ENCODE measurements at places on chromosomes 1 and 21. TPM values are rescaled to one million over a fixed set of nuclear protein-coding genes. Genes with fewer than 3 reads are reported as not detected.

LAD1 gene
- total RNA-seq = 10.8 TPM

AZIN2 gene
- total RNA-seq = 0.17 TPM

RUSC1 gene
- total RNA-seq = 14.2 TPM

PPFIA4 gene
- 55.5 TPM for total RNA-seq

HSD3B1 gene
- total RNA-seq = not detected

IFNLR1 gene
- 1.1 TPM for total RNA-seq

LRRC39 gene
- total RNA-seq = 150 TPM

CD244 gene
- not detected for total RNA-seq

SH3D21 gene
- 0.69 TPM for total RNA-seq

CD34 gene
- 18.7 TPM for total RNA-seq

SHE gene
- 6.9 TPM for total RNA-seq

A3GALT2 gene
- not detected for total RNA-seq

BATF3 gene
- 0.60 TPM for total RNA-seq

ZMYM4 gene
- 25.3 TPM for total RNA-seq

FCGR3A gene
- total RNA-seq = 8.2 TPM

S100A14 gene
- not detected for total RNA-seq

SH3BGRL3 gene
- total RNA-seq = 23.0 TPM

SPATA45 gene
- not detected for total RNA-seq

FCER1G gene
- total RNA-seq = 9.4 TPM

HENMT1 gene
- total RNA-seq = 1.4 TPM

LRRC3 gene
- 0.24 TPM for total RNA-seq

OR2T35 gene
- total RNA-seq = not detected

BGLAP gene
- not detected for total RNA-seq

THEM5 gene
- not detected for total RNA-seq

QSOX1 gene
- total RNA-seq = 159 TPM

SSR2 gene
- total RNA-seq = 77.5 TPM

DHDDS gene
- 14.1 TPM for total RNA-seq

AADACL3 gene
- not detected for total RNA-seq

F5 gene
- total RNA-seq = 0.08 TPM

C1orf74 gene
- 0.54 TPM for total RNA-seq

SEMA4A gene
- 2.3 TPM for total RNA-seq

CEPT1 gene
- 10.2 TPM for total RNA-seq

CCDC185 gene
- total RNA-seq = not detected

CD1B gene
- not detected for total RNA-seq

NBPF11 gene
- total RNA-seq = 1.2 TPM

RGS16 gene
- total RNA-seq = 1.8 TPM

TLCD4 gene
- 23.4 TPM for total RNA-seq

ILDR2 gene
- total RNA-seq = 0.30 TPM

MYOM3 gene
- 130 TPM for total RNA-seq
